ENCODE measurements at places on chromosomes 11 and 22.

DNA sequence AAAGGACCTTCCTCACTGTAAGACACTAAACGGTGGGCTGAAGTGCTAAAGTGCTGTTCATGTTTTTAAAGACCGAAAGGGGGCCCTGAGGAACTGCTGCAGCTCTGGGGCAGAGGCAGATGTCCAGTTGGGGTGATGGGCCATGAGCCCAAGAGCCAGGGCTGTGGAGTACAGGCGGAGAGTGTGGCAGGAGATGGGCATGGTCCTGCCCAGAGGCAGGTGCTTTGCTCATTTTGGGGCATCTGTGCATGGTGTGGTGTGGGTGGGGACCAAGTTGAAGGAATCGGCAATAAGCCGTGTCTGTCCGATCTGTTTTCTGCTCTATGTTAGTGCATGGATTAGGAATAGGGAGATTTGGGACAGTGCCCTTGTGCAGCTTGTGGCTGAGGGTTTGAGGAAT lies 258.3 kb downstream of the NTM start:
- DNase-seq, result no peak

GRCh38 chr22:45876136-45877035 lies 100.6 kb downstream of the WNT7B start:
- DNase-seq, result no peak

DNA sequence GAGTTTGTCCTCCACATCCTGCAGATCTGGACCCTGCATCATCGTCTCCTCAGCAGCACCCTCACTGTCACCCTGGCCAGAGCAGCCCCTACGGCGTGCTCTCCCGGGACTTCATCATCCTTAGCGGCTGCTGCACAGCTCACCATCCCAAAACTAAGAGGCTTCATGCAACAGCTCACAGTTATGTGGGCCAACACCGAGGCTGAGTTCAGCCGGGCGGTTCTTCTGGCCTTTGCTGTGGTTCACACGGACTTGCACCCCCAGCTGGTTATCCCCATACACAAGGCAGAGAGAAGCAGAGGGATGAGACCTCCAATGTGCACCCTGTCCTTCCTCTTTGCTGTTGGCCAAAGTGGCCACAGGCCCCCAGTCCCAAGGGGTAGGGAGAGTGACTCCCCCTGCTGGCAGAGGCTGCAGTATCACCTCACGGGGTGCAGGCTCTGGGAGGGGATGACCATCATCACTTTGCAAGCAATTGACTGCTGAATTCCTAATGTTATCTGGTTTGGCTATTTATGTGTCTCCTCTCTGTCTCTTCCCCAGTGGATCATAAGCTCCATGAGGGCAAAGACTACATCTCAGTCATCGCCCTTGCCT lies 276.8 kb downstream of the BRD1 start:
- DNase-seq, result no peak

- DNase-seq, result no peak
Observed at GRCh38 chr11:19055016-19055415, 5.5 kb downstream of the MRGPRX2 start.

DNA sequence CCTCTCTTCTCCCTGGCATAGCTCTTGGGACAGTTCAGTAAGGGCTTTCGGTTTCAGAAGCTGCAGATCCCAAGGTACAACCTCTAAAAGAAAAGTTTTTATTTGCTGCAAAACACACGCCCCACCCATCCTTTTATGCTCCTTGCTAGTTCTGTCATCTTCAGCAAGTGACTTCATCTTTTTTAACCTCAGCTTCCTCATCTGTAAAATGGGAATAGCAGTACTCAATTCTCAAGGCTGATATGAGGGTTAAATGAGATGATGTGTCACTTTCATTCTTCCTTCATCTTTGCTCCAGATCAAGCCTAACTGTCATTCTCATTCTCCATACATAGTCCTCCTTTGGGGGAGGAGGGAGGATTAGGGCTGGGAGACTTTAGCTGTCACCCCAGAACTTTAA lies 90.0 kb upstream of the ALX4 start:
- DNase-seq, result no peak

DNA sequence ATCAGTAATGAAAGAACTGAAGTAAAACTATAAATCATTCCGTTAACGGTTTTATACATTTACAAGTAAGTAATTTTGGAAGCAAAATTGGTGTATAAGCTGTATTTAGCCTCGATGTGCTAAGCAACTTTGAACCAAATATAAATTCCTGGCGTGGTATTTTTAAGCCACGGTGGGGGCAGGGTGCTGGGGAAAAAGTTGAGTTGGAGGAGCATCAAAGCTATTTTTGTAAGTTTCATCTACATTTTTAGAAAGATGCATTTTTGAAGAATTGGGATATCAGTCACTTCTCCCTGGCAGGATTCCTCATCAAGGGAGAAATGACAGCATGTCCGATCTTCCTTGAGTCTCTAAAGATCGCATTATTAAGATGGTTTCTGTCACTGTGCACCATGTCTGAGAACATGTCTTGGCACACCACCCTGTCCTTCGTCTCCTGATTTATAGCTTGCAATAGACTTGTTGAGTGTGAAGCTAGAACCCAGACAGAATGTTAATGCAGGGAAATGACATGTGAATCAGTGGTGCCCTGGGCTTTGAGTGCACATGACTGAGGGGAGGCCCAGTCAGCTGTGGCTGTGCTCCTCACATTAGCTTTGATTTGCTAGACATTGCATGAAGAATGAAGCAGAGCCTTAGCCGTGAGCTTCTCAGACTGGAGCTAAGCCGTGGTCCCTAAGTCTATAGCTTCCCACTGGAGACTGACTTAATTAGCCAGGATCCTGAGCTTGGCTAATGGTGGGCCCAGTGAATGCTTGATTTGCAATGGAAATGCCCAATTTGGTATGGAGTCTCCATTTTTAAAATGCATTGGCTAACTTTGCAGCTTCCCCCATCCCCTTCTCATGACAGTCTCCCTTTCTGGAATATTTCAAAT lies 127.0 kb downstream of the COMMD9 start:
- DNase-seq, result no peak

- no peak for DNase-seq
Observed at GRCh38 chr11:115873813-115874212, 369.6 kb upstream of the CADM1 start.

DNA sequence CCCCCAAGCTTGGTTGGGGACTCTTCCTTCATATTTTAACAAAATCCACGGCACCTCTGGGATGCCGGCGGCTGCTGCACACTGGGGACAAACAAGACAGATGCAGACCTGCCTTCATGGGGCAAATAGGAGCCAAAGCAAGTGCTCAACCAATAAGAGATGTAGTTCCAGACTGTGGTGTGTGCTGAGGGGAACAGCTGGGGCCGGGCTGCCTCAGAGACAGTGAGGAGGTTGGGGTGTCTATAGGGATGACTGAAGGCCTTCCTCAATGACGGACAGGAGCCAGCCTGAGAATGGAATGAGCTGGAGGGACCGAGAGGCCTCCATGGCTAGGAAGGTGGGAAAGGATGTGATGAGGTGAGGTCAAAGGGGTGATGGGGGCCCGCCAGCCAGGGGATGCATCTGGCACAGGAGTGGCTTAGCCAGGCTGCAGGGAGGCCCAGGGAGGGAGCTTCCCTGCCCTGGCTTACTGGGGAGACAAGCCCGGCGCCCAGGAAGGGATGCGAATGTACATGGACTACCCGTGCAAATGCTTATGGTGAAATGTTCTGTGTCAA lies 10.3 kb upstream of the CTSD start:
- DNase-seq, result no peak

DNA sequence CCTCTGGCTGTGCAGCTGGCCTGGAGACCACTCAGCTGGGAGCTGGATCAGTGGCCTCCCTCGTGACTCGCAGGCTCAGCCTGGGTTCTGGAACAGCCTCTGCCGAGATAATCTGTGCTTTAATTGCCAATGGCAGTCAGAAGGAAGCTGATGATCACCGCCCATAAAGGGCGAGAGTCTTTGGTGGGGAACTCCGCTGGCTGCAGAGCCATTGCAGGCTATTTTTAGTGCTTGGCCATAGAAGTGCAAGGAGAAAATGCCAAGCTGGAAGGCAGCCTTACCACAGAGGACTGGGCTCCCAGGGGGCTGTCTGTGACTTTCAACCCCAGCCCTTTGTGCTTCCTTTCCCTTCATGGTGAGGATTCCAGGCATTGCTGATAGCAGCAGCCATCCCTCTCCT lies 62.2 kb upstream of the TENM4 start:
- no peak for DNase-seq

DNA sequence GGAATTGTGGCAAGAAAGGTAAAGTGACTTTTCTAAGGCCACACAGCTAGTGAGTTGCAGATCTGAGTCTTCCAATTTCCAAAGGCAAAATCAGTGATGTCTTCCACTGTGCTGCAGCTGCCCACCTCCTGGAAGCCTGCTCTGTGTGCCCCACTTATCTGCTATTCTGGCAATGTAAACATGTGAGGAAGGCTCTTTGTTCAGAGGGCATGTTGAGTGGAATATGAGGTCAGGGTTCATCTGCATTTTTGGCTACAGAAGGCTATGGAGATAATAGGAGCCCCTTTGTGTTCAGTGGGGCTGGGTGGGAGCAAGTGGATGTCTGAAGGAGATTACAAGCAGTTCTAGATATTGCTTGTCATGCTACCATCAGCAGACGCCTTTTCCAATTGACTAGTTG lies 396.2 kb downstream of the BUD13 start:
- DNase-seq, result no peak

GRCh38 chr22:24883432-24883831 lies 63.1 kb downstream of the LHFPL7 start:
- DNase-seq, result no peak

DNA sequence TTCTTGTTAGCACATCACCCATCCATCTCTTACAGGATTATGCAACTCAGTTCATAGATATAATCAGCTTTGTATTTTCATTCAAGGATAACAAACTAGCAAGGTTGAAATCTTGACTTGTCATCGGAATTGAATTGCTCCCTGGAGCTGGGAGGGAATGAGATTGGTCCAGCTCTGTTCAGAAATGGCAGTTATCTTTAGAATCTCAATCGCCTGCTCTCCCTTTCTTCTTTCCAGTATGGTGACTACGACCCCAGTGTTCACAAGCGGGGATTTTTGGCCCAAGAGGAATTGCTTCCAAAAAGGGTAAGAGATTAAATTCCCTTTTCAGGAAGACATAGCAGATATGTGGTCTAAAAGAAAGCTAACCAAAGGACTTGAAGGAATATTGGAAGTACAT lies 51.0 kb downstream of the NF2 start:
- DNase-seq, result no peak

- DNase-seq, result no peak
Observed at GRCh38 chr11:1483445-1483961, 3.1 kb downstream of the MOB2 start.

GRCh38 chr11:11349870-11350337 lies 3.1 kb downstream of the CSNK2A3 start:
- DNase-seq, result no peak

- DNase-seq, result no peak
Observed at GRCh38 chr11:116641561-116642045, 131.2 kb downstream of the BUD13 start.

Data from CD4-positive, alpha-beta memory T cell (primary cell).